CD4-positive, alpha-beta T cell treated with Interleukin-15 for 4 hours (primary cell): ENCODE measurements at places on chromosomes 1 and 21.

- no peak for DNase-seq
Measured at GRCh38 chr1:29356663-29357062, 120.3 kb downstream of the PTPRU start.

DNA sequence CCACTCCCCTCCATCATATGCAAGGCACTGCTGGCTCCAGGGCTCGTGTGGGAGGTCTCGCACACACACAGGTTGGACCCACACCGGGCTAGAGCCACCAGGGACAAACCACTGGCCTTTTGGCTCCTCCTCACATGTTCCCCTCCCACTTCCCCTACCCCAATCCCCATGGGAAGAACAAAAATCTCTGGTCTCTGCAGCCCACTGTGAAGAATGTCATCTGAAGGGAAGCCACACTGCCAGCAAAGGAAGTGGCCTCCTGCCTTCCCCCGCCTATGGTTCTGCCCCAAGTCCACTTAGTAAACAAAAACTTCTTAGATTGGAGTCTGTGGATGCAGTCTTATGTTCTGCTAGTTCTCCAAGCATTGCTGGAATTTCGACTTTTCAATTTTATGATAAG is 24.2 kb downstream of the OLFML3 start:
- DNase-seq, result no peak

- DNase-seq, result no peak
Measured at GRCh38 chr21:33229099-33229783, 497 bp upstream of the IFNAR2 start.

GRCh38 chr1:155272466-155273342 is 600 bp downstream of the CLK2 start:
- no peak for DNase-seq

DNA sequence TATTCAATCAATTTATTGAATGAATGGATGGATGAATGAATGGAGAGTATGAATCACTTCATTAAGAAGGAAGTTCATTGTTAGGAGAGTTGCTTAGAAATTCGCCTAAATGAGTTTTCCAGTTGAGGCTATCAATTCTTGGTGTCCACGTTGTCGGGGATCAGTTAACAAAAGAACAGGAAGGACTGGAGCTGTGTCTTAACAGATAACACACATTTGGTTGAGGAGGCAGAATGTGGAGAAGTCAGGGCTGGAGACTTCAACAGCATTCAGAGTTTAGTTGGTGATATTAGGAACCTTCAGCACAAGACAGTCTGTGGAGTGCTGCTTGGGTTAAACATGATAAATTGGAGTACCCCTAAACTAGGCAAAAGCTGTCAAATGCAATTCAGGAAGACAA is 33.7 kb downstream of the ZBTB18 start:
- no peak for DNase-seq

DNA sequence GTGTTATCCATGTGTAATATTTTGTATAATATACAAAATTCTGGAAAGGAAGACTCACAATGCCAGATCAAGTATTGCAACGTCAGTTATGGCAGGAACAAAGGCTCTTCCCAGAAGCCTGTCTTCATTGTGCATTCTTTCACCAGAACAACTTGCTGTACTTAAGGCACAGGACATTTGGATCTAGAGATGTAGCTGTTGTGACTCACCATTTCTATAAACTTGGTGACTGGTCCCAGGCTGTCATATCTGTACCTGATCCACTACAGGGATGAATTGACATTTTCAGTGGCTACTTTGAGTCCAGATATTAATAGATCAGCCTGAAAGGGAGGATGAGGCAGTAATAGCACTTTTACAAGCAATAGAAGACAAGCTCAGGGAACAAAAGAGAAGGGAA is 299.8 kb downstream of the DISC1 start:
- no peak for DNase-seq

- no peak for DNase-seq
Measured at GRCh38 chr1:244789276-244789580, 46.2 kb upstream of the COX20 start.

- DNase-seq, result no peak
Measured at GRCh38 chr21:45393833-45394638, 10.9 kb upstream of the COL18A1 start.

GRCh38 chr1:55192093-55192492 is 23.1 kb downstream of the USP24 start:
- DNase-seq, result no peak

- DNase-seq, result peak; percentile 82
Measured at GRCh38 chr1:156892190-156893047, 1.1 kb upstream of the PEAR1 start.

DNA sequence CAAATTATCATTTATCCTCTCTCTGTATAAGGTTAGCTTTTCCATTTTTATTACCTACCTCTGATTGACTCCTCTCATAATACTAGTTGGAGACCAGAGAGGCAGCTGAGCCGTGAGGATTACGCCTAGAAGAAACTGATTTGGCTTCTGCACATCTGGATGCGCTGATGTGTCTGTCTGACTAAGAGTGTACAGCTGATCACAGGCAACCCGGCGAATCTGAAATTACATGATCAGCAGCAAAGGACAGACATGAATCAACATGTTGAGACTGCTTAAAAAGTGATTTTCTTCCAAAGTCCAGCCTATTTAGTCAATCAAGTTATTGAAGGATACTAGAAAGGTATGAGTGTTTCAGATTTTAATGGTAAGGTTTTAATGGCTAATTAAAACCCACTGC is 81.2 kb downstream of the PCSK9 start:
- DNase-seq, result no peak

DNA sequence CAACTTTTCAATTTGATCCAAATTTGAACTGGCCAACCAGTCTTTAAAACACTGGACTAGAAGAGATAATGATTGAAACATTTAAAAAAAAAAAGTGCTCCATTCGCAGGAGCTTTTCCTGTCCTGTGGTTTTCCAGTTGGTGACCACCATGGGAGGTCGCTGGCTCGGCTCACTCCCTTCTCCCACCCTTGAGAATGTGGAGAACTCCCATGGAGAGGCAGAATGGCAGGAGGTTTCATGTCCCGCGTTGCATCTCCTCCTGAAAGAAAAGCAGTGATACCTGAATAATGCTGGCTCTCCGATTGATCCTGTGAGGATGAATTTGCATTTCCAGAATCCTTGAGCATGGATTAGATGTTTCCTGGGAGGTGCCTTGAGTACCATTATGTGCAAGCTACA is 16.5 kb upstream of the MPZL1 start:
- no peak for DNase-seq

- DNase-seq, result no peak
Measured at GRCh38 chr1:21241771-21242581, 48.3 kb downstream of the ECE1 start.

DNA sequence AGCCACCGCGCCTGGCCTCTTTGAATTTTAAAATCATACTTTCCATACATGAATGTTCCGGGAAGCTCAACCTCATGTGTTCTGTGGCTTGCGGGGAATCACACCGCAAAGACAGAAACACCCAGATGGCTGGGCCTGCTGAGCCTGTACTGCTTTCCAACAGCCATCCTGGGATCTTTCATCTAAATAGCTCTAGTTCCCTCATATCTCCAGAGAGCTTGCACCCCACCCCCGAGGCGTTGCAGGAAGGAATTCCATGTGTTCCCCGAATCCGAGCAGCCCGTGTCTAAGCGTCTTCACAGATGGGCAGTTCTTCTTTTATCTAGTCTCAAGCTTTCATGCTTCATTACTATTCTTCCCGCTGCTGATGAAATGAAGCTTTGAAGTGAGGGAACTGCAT is 66.4 kb downstream of the IGSF21 start:
- no peak for DNase-seq

- DNase-seq, result no peak
Measured at GRCh38 chr1:243286409-243287122, 30.7 kb downstream of the SDCCAG8 start.

DNA sequence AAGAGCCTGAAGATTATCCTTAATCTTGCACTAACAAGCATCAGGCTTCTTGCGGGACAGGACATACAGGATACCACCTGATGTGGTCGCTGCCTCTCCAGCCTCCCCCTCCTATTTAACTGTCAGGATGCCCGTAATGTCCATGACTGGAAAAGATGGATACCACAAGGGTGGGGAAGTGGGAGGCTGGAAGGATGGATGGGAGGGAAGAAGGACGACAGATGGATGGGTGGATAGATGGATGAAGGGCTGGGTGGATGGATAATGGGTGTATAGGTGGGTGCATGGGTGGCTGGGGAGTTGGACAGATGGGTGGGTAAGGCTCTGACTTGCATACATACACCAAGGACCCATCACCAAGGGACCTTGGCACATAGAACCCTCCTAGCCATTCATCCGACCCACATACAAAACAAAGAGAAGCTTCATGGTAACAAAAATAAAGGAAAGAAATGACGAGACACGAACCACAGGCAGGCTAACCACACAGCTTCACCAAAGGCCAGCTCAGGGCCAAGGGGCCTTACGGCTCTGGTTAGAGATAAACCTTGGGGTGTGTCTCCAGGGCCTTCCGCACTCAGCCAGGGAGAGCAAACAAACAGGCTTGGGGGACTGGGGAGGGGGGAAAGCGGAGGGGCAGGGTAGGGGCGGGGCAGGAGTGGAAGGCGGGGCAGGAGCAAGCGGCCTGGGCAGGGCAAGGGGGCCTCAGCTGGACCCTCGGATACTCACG is 50.5 kb downstream of the HSPG2 start:
- DNase-seq, result no peak

DNA sequence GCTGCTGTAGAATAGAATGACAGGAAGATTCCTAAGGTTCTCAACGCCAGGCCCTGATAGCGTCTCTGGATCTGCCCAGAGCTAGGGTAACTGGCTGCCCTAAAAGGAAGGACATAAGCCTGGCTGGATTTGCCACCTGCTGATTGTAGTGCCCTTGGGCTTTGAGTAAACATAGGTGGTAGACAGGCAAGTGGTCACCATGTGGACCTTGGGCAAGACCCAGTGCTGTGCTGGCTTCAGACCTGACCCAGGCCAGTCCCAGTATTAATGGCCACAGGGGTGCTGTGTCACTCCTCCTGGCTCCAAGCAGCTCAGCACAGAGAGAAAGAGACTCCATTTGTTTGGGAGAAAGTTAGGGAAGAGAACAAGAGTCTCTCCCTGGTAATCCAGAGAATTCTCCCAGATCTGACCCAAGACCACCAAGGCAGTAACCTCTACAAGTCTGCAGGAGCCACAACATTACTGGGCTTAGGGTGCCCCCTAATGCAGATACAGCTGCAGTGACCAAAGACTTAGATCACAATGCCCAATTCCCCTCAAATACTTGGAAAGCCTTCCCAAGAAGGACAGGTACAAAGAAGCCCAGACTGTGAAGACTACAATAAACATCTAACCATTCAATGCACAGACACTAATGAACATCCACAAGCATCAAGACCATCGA is 44.5 kb downstream of the PHTF1 start:
- no peak for DNase-seq

DNA sequence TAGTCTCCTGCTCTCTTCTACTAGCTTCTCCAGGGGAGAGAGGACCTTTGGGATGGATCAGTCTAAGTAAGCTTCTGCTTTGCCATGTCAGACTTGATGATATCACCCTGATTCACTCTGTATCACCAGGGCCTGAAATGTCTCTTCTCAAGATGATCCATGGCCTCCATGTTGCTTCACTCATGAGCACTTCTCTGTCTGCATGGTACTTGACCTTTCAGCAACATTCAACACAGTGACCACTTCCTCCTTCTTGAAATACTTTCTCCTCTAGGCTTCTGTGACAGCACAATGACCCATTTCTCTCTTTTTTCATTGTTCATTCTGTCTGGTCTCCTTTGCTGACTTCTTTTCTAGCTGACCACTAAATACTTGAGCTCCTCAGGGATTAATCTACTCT is 35.3 kb upstream of the NGF start:
- no peak for DNase-seq

- no peak for DNase-seq
Measured at GRCh38 chr1:10625554-10625953, 150.8 kb downstream of the PEX14 start.

DNA sequence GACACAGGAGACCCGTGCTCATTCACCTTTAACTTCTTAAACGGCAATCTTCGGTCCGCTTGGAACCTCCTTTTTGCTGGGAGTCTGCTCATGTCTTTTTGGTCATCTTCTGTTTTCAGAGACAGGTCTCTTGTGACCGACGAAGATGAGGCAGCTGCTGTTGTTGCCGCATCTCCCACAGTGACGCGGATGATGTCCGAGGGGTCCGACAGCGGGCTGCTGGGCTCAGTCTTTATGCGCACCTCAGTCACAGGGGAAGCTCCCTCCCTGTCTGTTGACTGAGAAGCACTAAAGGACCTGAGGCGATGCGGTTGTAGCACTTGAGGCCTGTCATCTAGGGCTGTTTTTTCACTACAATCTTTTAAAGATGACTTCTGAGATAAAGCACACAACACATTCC is 17.6 kb downstream of the ZBTB21 start:
- DNase-seq, result no peak

- DNase-seq, result no peak
Measured at GRCh38 chr1:13661539-13661938, 38.4 kb upstream of the PRDM2 start.

DNA sequence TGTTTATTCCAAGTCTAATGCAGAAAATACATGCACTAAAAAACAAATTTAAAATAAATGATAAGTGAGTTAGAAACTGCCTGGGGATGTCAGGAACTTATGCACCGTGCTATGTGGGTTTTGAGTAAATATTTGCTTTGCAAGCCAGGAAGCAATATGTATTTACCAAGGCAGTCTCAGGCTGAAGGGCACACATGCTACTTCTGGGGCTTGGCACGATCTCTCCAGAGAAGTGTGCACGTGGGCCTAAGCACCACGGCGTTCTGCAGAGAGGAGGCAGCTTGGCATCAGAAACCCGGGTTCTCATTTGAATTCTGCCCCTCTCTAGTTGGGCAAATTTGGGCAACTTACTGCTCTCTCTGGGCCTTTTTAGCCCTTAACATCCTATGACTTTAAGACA is 72.6 kb upstream of the ROR1 start:
- DNase-seq, result no peak

DNA sequence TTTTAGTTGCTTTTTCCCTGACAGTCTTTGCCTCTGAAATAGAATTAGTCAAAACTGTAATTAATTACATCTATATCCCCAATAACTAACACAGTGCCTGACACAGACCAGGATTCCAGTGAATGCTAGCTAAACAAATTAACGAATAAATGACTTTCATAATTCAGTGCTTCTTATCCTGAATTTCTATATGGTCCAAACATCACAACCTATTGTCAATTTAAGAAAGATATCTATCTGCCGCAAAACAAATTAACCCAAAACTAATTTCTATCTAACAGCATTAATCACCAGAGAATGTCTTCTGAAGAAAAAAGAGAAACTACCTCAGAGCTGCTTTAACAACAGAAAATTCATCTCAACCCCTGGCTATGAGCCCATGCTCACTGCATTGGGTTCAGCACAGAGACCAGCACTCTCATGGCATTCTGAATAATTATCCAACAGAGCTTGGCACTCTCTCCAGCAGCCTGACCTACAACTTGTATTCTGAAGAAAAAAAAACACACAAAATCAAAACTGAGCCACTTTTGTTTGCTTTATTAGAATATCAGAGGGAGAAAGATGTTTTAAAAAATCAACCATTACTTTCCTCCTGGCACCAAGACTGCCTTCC is 547.3 kb upstream of the BEND5 start:
- DNase-seq, result no peak

DNA sequence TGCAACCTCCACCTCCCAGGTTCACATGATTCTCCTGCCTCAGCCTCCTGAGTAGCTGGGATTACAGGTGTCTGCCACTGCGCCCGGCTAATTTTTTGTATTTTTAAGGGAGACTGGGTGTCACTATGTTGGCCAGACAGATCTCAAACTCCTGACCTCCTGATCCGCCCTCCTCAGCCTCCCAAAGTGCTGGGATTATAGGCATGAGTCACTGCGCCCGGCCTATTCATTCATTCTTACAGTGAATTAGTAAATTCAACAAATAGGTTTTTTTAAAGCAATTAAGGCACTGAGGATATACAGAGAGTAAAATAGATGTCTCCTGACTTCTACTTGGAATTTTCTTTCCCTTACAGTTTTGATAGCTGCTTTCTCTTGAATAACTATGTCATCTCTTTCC is 43.5 kb downstream of the CDC42 start:
- no peak for DNase-seq
